ENCODE measurements at places on chromosomes 7 and 10.
A peak's percentile ranks its signal among the peaks of the same experiment; 100 is the strongest.

- no peak for DNase-seq
These were observed 643.2 kb downstream of the LRMDA start for GRCh38 chr10:76074659-76075058.

DNA sequence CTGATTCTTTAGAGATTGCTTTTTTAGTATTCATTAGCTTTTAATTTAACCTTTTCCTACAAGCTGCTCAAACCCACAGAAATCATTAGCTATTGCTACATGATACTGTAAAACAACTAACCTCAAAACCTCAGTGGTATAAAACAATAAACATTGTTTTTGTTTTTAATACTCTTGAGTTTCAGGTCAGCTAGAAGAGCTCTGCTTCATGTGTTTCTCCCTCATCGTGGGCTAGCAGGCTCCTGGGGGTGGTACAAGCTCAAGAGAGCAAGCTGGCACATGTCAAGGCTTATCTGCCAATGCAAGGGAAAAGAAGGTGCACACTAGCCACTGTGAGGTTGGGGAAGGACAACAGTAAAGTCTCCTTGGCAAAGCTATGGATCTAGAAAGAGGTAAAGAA lies 232.9 kb upstream of the PHF14 start:
- DNase-seq = no peak

- no peak for DNase-seq
These were observed 445.7 kb upstream of the C7orf33 start for GRCh38 chr7:148144827-148145226.

DNA sequence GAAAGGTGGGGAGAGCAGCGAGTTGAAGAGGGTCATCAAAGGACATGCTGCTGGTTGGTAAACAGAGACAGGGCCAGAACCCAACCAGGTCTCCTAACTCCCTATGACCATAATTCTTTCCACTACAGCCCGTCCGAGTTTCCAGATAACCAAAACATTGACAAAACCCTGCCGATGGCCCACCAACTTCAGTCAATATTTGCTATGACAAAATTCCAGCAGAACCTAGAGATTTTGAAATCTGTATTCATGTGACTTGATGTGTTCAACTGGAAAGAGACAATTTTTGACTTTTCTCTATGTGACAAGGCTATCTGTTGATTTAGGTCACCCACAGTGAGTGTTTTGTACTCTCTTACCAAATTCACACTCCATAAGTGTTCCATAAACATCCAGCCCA lies 86.7 kb downstream of the NHLRC2 start:
- DNase-seq = no peak

GRCh38 chr7:108456845-108457540 lies 757 bp upstream of the NRCAM start:
- DNase-seq = no peak

DNA sequence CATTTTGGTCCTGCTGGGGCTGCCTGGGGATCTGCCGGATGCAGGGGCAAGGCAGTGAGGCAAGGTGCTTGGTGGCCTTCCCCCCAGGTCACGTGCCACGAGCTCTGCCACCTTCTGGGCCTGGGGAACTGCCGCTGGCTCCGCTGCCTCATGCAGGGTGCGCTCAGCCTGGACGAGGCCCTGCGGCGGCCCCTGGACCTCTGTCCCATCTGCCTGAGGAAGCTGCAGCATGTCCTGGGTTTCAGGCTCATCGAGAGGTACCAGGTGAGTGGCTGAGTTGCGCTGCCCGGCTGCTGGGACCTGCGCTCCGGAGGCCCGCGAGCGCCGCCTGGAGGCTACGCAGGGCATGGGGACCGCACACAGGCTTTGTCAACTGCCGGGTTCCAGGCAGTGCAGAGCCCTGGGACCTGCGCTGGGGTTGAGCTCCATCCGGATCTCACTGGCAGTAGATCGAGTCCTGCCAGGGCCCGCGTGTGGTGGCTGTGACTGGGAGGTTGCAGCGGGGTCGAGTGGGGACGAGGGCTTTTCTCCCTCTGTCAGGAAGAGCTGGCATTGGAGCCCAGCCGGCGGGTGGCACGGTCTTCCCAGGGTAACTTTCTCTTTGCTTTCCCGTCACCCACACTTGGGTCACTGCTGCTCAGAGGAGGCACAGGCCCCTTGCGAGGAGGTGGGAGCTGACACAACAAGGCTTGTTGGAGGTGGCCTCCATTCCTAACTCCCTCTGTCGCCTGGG lies 21.7 kb downstream of the AMZ1 start:
- DNase-seq = peak; percentile 59

DNA sequence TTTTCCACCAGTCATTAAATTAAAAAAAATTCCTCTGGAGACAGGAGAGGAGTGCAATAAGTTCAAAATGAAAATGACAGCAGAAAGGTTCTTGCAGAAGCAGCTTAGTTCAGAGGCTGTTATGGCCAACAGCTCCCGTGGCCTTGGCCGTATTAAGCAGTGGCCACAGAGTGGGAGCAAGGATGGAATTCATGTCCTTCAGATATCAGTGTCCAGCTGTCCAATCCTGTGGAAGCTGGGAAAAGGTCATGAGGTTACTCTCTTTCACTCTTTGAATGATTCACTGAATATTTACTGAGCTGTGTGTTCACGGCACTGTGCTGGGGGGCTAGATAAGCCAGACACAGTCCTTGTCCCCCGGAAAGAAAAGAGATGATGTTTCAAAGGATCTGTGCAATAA lies 231.8 kb downstream of the BMPER start:
- DNase-seq = no peak

DNA sequence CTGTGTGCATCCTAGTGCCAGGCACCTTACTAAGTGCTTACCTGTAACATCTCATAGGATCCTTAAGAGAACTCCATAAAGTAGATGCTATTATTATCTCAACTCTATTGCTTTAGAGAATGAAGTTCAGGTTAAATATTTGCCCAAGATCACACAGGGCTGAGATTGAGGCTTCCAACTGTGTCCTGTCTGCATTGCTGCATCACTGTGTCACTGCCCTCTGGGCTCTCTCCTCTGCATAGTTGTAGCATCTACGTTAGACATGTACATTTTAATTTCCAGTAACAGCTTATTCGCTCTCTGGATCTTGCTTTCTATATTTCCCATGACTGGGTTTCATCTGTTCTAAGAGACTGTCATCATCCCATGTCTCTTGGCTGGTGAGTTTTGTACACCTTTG lies 63.6 kb upstream of the FZD8 start:
- no peak for DNase-seq

DNA sequence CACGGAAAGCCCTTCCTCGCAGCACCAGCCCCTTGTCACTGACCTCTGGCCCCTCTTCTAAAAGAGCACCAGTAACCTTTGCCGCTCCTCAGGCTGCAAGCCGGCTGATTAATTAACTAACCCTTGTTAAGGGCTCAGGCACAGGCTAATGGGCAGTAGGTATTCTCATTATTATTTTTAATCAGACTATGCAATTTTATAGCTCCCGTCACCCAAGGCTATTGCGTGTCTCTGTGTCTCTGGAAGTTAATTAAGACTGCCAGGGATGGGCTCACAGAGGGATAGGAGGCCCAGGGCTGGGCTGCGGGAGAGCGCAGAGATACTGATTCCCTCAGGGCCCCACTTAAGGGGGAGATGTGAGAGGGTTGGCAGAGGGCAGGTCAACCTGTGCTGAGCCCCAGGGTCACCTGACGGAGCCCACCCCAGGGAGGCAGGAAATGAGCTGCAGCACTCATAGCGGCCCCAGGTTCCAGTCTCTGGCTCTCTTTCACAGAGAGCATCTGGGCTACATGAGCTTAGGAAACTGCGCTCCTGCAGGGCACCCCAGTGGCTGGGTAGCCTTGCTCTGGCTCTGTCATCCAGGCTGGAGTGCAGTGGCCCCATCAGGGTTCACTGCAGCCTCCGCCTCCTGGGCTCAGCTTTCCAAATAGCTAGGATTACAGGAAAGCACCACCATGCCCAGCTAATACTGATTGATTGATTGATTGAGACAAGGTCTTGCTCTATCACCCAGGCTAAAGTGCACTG lies 92.2 kb upstream of the LRRC4 start:
- no peak for DNase-seq

All from stimulated activated CD8-positive, alpha-beta memory T cell treated with anti-CD3 and anti-CD28 coated beads, Interleukin-2, amount 100 ng/mL, for 1 hour (primary cell).